Activated naive CD4-positive, alpha-beta T cell treated with anti-CD3 and anti-CD28 coated beads, Interleukin-2, amount 50 U/mL, for 16 hours (primary cell): ENCODE measurements at places on chromosomes 11 and 22.
A peak's percentile ranks its signal among the peaks of the same experiment; 100 is the strongest.

DNA sequence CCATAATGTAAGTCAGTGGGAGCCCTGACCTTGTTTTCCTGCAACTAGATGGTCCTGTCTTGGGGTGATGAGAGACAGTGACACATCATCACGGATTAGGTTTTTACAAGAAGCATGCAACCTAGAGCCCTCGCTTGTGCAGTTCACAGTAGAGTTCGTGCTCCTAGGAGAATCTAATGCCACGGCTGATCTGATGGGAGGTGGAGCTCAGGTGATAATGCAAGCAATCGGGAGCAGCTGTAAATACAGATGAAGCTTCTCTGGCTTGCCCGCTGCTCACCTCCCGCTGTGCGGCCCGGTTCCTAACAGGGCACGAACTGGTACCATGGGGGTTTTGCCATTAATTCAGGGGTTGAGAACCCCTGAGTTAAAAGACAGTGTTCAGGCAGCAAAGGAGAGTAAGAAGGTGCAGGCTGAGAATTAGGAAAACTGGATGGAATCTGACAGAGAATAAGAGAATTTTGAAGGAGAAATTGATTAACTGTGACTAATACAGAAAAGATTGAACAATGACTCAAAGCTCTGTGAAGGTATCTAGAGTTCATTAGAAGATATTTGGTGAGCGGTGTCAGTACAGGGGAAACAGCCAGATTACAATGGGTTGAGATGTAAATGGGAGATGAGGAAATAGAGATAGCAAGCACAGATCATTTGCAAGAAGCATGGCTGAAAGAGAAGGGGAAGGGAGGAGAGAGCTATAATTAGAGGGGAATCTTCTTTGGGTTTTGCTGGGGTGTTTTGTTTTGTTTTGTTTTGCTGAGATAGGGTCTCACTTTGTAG lies 21.0 kb downstream of the WEE1 start:
- DNase-seq: no peak

GRCh38 chr11:91946397-91946951 lies 278.1 kb upstream of the FAT3 start:
- no peak for DNase-seq

DNA sequence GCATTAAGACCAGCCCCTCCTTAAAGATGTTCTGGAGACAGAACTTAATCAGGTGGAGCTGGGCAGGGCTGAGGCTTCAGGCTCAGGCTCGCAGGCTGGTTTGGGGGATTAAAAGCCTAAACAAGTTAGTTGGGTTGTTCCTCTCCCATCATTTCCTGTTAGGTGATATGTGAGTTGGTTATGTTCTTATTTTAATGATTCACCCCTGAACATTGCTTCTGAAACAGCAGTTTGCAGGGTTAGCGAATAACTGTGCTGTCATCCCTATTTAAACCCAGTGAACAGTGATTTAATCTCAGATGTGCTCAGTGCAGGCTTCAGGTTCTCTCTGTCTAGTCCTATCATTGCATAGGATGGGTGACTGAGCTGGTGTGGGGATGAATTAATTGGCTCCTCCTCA lies 47.4 kb upstream of the BIRC3 start:
- DNase-seq: no peak

DNA sequence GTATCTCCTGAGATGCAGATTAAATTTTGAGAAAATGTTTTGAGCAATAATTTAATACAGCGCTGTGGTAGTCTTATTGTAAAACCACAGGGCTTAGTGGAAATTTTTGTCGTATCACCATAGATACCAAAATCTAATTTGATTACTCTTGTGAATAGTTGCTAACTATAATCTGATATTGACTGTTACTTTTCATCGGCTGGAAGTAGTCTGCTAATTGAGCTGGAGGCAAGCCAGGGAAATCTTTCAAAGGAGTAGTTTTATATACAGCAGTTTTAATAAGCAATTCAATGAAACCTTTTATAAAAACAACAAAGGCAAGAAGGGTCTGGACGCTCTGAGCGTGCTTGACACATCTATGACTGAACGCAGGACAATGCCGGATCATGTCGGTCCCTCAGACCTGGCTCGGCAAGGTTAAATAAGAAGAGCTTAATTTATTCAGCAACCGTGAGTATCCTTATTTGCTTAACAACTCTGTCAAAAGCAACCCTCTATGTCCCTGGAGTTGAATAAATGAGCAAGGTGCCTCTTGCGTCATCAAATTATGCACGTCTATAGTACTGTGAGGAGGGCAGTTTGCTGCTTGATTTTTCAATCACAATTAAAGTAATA lies 121.2 kb downstream of the NCAM1 start:
- no peak for DNase-seq

DNA sequence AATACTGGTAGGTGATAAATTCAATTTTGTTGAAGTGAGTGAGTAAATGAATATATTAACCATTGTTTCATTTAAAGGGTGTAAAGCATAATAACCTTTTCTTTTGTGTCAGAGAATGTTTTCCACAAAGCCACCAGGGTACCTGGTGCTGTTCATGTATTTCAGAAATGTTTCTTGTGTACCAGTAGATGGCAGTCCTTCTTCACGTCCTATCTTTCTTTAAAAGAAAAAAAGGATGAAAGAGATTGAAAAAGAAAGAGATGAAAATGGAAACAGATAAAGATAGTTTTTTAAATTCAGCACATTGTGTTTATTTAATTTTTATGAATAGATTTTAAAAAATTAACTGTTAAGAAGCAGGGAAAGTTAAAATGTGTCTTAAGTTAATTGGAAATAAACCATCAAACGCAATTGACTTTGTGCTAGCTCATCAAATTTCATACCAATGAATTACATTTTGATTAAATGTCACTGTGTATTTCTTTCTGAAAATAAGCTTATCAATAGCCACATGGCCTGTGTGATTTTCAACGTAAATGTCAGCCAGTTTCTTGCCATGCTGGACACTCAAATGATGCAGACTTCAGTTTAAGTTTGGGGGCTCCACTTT lies 65.5 kb upstream of the CHORDC1 start:
- DNase-seq: no peak

GRCh38 chr11:74310857-74311256 lies 583 bp downstream of the P4HA3 start:
- DNase-seq: no peak

DNA sequence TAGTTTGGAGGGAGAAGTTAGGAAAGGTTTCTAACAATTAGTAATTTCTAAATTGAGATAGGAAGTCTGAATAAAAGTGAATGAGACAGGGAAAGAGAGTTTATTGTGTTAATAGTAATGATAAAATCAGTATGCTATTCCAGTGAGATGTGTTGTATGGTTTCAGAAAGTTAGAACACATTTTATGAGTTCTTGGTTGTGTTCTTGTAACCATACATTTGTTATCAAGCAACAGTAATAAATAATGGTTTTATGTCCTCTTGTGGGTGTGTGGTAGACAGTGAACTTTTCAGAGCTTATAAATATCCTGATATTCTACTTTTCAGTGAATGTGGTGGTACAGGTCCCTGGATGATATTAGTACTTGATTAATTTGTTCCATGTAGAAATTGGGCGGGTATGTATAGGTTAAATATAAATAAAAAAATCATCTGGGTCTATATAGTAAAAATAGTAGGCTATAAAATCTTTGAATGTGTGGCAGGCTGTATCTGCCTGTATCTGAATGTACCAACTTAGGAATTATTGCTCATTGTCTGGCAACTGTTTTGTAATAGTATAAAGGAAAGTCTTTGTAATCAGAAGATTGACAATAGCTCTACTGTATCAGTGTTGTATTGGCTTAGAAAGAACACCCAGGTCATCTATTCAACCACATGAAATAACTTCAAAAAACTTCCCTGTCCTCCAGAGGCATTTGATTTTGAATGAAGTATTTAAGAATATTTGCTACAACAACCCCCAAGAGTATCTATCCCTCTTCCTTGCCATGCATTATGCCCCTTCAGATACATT lies 54.8 kb downstream of the UVRAG start:
- DNase-seq: no peak

GRCh38 chr22:41822317-41823057 lies 10.4 kb upstream of the SREBF2 start:
- peak; percentile 42 for DNase-seq

- DNase-seq: peak; percentile 72
Observed at GRCh38 chr11:35165423-35166368, 26.7 kb downstream of the CD44 start.

DNA sequence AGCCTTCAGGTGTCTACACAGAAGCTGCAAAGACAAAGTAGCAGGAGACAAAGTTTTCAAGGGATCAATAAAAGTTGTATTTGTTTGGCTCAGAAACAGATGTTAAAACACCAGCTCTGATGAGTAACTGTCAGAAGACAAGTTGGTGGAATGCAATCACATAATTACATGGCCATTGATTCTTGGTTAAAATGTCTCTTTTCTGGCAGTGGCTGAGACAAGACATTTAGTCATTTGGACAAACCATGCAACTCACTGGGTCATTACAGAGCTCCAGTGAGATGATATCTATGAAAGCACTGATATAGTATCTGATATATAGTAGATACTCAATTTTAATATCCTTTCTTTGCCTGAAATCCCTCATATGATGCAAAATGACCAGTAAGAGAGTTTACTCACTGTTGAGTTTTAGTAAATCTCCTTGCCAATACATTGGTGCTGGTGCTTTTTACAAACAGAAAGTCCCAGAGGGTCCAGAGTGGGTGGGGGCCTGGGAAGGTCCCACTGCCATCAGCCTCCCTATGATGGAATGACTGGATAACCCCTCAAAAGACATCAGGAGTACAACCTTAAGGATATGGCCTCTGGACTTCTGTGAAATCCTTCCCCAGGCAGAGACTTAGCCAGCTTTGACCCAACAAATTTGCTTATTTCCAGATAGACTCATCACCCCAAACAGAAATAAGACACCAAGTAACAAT lies 95.0 kb downstream of the SLC1A2 start:
- no peak for DNase-seq

DNA sequence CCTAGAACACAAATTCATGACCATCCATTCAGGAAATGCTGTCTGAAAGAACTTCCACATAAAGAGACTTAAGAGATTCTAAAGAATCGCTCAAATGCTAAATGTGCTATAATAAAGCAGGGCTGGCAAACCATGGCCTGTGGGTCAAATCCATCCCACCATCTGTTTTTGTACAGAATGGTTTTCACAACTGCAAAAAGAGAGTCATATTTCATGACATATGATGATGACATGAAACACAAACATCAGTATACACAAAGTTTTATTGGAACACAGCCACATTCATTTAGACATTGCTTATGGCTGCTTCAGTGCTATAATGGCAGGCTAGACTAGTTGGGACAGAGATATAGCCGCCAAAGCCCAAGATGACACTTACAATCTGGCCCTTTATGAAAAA lies 85.1 kb downstream of the RRAS2 start:
- DNase-seq: no peak

DNA sequence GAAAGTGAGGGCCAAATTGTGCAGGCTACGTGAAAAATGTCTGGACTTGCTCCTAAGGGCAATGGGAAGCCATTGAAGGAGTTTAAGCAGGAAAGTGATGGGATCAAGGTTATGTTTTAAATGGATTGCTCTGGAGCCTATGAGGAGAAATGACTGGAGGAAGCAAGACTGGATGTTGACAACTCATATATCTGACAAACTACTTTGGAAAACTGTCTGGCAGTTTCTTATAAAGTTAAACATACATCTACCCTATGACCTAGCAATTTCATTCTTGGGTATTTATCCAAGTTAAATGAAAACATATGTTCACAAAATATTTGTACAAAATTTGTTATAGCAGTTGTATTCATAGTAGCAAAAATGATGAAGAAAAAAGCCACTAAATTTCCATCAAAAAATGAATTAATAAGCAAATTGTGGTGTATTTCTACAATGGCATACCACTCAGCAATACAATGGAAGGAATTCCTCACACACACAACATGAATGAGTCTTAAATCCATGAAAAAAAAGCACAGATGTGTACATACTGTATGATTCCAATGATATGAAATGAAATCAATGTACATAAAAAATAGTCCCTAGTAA lies 24.1 kb downstream of the FZD4 start:
- DNase-seq: no peak

DNA sequence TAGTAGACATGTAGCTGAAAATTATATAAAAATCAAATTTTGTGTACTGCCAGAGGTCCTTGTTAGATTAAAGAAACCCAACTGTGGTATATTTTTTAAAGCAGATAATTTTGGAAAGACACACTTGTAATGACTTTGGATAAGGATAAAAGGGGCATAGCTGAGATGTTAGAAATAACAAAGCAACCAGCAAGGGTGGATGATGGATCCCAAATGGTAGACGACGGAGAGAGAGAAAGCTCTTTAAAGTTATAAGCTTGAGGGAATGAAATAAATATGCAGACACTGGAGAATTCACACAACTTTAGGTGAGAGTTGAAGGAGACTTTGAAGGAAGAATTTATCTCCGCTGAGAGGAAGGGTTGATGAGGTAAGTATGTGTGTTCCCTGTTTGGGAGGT lies 10.6 kb downstream of the NCAM1 start:
- DNase-seq: no peak

DNA sequence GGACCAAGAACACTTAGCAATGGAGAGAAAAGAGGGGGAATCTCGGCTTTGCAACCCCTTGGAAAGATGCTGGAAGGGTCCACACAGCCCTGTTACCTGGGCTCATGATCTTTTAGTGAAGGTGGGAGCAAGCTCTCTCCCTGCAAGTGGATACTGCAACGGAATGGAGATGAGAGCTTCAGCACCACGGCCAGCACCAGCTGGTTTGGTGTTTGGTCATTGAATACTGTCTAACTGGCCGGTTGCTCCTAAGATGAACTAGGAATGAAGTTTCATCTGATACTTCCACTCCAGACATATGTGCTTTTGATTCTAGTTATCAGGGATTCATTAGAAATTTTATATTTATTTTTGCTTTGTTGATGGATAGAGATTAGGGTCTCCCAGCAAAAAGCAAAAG lies 16.3 kb downstream of the HTR3A start:
- DNase-seq: no peak

GRCh38 chr11:61659413-61660196 lies 20.6 kb upstream of the DAGLA start:
- DNase-seq: no peak

DNA sequence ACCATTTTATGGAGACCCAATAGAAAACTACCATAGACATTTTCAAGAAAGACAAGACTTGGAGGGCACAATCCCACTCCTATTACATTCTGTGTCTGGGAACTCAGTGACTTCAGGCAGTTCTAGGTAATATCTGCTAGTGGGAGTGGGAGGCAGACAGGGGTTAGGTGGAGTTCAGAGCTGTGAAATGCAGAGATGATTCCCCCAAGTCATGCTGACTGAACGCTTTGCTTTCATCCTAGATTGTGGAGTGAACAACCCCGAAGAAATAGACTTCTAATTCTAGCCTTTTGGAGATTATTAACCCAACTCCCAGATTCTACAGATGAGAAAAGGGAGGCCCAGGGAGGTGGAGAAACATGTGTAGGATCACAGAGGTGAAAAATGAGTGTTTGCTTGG lies 437.8 kb upstream of the CADM1 start:
- DNase-seq: no peak

GRCh38 chr11:17992916-17993315 lies 19.9 kb downstream of the SERGEF start:
- DNase-seq: no peak

DNA sequence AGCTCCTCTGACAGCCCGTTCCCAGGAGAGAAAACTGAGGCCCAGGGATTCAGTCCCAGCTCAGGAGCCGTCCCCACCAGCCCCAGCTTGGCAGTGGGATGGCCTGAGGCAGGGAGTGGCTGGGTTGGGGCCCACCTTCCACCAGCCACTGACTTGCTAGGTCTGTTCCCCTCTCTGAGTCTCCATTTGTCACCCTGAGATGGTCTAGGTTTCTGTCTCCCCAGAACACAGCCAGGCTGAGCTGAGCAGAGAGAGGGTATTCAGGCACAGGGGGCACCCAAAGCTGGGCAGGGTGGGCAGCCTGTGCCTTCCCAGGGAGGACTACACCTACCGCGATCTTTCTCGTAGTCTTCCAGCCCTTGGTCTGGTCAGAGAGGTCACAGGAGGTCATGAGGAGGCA lies 95.7 kb downstream of the PDE2A start:
- no peak for DNase-seq
